Sigmoid colon (tissue), 7 donors: ENCODE measurements at places on chromosomes 5 and 9. TPM values are rescaled to one million over a fixed set of nuclear protein-coding genes. Genes with fewer than 3 reads are reported as not detected.
A peak's percentile ranks its signal among the peaks of the same experiment; 100 is the strongest.

The ALDOB gene
- 1.1 TPM for polyA plus RNA-seq

DNA sequence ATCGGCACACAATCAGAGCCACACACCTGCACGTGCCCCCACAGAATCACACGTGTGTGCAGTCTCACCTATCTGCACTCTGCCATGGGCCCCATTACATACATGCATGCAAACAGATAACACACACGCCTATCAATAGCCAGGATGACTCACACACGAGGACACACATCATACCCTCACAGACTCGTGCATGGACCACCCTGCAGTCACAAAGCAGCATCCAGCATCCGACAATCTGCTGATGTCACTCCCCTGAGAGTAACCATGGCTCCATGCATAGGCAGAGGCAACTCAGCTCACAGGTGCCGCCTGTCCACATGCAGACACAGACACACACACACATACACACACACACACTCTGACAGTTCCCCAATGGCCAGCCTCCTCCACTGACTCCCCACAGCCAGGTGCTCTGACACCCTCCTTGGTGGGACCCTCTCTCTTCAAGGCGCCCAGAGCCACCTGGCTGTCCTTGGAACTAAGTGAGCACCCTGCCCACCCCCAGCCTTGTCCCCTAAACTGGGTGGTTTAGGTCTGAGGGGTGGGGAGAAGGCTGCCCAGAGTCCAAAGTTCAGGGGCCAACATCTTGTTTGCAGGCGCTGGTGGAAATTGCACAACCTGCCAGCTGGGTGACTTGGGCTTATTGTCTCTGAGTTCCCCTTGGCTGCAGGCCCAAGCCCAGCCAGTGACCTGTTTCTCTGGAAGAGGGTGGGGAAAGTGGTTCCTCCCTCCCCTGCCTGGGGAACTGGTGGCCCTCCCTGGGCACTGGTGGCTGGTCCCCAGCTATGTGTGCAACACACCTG, 34.6 kb upstream of the NEK6 start:
- DNase-seq, result peak; percentile 88

DNA sequence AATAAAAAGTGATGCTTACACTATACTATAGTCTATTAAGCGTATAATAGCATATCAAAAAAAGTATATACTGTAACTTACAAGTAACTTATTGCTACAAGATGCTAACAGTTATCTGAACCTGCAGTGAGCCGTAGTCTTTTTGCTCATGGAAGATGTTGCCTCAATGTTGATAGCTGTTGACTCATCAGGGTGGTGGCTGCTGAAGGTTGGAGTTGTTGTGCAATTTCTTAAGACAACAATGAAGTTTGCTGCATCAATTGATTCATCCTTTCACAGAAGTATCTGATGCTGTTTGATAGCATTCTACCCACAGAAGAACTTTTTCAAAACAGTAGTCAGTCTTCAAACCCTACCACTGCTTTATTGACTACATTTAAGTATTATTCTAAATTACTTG, 7.8 kb upstream of the C9orf40 start:
- DNase-seq, result no peak

The EQTN gene
- polyA plus RNA-seq, result not detected

GRCh38 chr9:37082214-37082765, 38.1 kb upstream of the ZCCHC7 start:
- DNase-seq, result no peak

The FAM153A gene
- 5.6 TPM for polyA plus RNA-seq

DNA sequence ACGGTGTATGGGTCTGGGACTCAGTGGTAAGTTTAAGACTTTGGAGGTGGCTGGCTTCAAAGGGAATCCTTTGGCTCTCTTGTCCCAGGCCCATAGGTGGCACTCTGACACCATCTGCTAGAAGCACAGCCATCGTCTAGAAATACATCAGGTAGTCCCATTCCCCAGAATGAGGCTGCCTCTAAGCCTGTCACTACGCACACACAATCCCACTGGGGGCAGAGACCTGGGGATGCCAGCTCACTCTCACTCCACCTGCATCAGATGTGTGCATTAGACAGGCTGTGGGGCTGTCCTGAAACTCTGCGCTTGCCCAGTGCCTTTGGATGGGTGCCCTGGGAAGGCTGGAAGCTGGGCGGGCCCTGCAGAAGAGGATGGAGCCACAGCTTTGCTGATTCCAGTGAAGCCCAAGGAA, 127.5 kb upstream of the PANK3 start:
- no peak for DNase-seq

DNA sequence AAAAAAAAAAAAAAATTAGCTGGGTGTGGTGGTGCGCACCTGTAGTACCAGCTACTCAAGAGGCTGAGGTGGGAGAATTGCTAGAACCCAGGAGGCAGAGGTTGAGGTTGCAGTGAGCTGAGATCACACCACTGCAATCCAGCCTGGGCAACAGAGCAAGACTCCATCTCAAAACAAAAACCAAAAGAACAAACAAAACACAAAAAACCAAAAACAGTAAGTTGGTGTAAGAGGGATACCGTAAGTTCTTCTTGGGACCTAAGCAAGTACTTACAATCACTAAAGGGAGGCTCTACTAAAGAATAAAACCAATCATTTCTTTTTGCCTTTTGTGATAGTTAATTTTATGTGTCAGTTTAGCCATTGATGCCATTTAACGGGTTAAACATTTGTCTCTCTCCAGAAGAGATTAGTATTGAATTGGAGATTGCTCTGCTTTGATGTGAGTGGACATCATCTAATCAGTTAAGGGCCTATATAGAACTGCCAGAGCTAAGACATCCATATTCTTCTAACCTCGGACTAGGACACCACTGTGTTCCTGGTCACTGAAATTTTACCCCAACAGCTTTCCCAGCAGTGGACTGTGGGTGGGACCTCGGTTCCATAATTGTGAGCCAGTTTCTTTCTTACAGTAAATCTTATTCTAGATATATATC, 10.5 kb upstream of the ETF1 start:
- no peak for DNase-seq
